T-helper 9 cell (primary cell): ENCODE measurements at places on chromosomes 2 and 18.
A peak's percentile ranks its signal among the peaks of the same experiment; 100 is the strongest.

DNA sequence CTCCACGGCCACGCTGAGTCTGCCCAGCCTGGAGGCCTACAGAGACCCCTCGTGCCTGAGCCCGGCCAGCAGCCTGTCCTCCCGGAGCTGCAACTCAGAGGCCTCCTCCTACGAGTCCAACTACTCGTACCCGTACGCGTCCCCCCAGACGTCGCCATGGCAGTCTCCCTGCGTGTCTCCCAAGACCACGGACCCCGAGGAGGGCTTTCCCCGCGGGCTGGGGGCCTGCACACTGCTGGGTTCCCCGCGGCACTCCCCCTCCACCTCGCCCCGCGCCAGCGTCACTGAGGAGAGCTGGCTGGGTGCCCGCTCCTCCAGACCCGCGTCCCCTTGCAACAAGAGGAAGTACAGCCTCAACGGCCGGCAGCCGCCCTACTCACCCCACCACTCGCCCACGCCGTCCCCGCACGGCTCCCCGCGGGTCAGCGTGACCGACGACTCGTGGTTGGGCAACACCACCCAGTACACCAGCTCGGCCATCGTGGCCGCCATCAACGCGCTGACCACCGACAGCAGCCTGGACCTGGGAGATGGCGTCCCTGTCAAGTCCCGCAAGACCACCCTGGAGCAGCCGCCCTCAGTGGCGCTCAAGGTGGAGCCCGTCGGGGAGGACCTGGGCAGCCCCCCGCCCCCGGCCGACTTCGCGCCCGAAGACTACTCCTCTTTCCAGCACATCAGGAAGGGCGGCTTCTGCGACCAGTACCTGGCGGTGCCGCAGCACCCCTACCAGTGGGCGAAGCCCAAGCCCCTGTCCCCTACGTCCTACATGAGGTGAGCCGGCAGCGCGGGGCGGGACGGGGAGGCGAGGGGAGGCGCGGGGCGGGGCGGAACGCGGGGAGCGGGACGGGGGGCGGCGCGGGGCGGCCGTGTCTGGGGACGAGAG lies 15.2 kb downstream of the NFATC1 start:
- no peak for DNase-seq

GRCh38 chr18:78957140-78957539 lies 22.5 kb upstream of the SALL3 start:
- DNase-seq = no peak

DNA sequence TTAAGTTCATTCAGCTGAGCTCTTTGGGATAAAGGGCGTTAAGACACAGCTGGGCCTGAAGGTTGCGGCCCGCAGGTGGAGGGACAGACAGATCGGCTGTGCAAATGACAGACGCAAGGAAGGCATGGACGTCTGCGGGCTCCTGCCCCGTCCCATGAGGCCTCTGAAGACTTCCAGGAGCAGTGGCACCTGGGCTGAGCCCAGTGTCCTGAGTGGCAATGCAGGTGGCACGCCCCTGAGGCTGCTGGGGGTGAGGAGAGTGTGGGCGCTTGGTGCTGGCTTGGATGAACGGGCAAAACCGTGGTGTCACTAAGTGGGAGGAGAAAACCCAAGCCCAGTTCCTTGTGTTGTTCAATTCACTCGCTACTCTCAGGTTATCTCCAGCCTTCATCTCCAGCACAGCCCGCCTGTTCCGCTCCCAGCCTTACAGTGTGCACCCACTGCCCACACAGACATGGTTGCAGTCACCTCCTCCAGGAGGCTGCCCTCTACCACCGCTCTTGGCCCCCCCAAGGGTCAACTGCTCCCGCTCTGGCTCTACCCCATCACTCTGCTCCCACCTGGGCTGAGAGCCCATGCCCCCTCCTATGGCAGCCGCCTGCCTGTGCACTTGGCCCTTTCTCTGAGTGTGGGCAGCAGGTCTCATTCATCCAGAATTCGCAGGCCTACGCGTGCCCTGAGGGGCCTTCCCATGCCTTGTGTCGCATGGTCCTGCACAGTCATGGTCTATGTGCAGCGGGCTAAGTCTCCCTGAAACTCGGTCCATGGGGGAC lies 50.3 kb downstream of the PTGR3 start:
- DNase-seq = no peak

GRCh38 chr18:50742952-50743351 lies 76.9 kb downstream of the MRO start:
- DNase-seq = no peak

DNA sequence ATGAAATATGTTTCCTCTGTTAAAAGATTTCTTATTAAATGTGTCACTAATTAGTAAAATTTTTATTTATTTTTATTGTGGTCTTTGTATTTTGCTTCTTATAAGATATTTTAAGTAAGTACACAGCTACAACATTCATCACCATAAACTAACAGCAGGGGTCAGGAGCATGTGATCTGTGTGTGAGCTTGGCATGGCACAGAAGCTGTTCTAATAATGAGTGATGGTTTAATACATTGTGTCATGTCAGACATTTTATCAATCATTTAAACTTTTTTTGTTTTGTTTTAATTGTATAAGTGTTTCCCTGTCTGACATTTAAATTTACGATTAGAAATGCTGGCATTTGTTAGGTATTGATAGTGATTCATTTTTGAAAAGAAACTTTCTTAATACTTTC lies 585.4 kb downstream of the DSC3 start:
- no peak for DNase-seq

DNA sequence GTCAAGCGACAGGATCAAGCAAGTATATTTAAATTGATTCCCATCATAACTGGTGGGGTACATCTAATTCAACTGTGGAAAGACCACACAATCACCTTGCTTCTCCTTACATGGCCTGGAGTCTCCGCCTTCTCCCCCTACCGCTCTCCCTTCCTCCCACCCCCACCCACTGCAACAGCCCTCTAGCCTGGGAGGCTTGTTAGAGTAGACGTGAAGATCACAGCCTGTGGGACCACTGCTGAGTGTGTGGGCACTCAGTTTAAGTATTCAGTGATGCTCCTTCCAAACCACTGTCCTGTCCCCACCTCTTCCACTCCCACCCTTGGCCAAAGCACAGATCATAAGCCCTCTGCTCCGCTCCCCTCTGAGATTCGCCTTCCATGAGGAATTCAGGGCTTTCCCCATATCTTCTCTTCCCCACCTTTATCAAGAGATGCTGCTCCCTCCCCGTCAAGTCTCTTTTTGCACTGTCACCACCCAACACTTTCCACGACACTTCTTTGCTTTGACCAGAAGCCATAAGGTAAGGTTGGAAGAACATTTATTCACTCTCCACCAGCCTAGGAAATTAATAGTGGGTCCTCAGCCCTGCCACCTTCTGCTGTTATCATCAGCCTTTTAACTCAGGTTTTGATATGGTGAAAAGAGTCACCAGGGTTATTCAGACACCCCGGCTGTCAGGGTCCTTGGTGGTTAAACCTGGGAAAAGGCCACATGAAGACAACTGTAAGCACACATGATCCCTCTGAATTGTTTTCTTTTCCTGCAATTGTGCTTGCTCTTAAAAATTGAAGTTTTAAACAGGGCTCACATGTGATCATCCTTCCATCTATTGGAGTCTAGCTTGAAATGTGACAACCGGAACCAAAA lies 1.7 kb downstream of the METTL4 start:
- no peak for DNase-seq

DNA sequence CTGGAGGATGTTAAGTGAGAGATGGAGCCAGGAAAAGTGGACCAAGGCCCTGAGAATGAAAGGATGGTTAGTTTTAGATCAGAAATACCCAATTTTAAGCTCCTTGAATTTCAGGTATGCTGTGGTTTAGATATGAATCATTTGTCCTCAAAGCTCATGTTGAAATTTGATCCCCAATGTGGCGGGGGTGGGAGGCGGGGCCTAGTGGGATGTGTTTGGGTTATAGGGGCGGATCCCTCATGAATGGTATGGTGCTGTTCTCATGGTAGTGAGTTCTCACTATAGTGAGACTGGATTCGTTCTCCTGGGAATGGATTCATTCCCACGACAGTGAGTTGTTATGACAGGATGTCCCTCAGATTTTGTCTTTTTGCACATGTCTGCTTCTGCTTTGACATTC lies 11.4 kb downstream of the MYO5B start:
- no peak for DNase-seq

- DNase-seq = peak; percentile 4
These were observed at the start of gene CD302 for GRCh38 chr2:159797543-159798375. Gene CD302, minus strand, starts transcription at chr2:159798208. Its CDS starts 10 bp downstream, at chr2:159798198.

- no peak for DNase-seq
These were observed 216.6 kb downstream of the RTP5 start for GRCh38 chr2:242085941-242086621.

GRCh38 chr2:192957425-192957824 lies 762.7 kb upstream of the TMEFF2 start:
- no peak for DNase-seq

DNA sequence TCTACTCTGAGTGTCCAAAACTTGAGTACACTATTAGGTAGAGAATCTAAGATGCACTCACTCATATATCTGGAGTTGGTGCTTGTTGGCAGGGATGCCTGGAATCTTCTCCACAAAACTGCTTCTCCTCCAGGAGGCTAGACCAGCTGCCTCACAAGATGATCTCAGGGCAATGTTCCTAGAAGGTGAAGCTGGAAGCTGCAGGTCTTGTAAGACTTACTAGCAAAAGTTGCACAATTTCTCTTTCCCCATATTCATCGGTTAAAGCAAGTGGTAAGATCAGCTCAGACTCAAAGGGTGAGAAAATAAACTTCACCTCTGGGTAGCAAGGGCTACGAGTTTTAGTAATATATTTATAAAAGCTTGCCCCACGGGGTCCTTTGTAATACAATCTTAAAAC lies 454.4 kb upstream of the ACVR2A start:
- no peak for DNase-seq

GRCh38 chr2:156427074-156427473 lies 9.1 kb upstream of the GPD2 start:
- DNase-seq = no peak

- no peak for DNase-seq
These were observed 149.0 kb downstream of the MEIS1 start for GRCh38 chr2:66583881-66584280.

GRCh38 chr2:143205106-143205764 lies 76.0 kb downstream of the ARHGAP15 start:
- no peak for DNase-seq
